ENCODE measurements at places on chromosomes 16 and 17.
A peak's percentile ranks its signal among the peaks of the same experiment; 100 is the strongest.

GRCh38 chr16:86089334-86089900 is 190.5 kb downstream of the IRF8 start:
- no peak for DNase-seq

- DNase-seq = no peak
Observed at GRCh38 chr17:39352511-39352910, 48.9 kb downstream of the FBXL20 start.

GRCh38 chr16:84557504-84557903 is 53.0 kb upstream of the MEAK7 start:
- no peak for DNase-seq

DNA sequence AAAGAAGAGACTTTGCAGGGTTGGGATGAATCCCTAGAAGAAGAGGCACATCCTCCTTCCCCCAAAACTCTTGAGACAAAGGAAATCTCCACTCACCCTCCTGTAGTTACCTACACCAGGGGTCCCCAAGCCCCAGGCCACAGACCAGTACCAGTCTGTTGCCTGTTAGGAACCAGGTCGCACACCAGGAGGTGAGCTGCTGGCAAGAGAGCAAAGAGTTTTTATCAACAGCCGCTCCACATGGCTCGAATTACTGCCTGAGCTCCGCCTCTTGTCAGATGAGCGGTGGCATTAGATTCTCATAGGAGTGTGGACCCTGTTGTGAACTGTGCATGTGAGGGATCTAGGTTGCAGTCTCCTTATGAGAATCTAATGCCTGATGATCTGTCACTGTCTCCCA is 98.9 kb downstream of the CCT6B start:
- DNase-seq = no peak

DNA sequence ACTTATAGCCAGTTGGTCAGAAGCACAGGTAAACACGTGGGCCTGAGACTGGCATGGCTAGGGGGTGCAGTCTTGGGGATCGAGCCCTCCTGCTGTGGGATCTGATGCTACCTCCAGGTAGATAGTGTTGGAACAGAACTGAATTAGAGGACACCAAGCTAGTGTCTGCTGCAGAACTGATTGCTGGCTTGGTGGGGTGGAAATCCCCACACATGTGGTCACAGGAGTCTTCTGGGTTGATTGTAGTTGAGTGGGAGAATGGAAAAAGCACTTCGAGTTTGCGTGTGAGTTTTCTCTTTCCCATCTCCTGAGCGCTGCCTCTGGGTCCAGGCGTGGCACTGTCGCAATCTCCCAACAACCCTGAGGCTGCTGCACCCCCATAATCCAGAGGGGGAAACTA is 8.0 kb upstream of the SPATA32 start:
- DNase-seq = no peak

GRCh38 chr16:1089822-1090619 is 6.0 kb downstream of the C1QTNF8 start:
- DNase-seq = no peak

- peak; percentile 62 for DNase-seq
Observed at GRCh38 chr17:45261577-45262515, at the start of gene SPATA32. Gene SPATA32 (minus strand): TSS chr17:45262094. CDS start chr17:45262016, 78 bp downstream.

DNA sequence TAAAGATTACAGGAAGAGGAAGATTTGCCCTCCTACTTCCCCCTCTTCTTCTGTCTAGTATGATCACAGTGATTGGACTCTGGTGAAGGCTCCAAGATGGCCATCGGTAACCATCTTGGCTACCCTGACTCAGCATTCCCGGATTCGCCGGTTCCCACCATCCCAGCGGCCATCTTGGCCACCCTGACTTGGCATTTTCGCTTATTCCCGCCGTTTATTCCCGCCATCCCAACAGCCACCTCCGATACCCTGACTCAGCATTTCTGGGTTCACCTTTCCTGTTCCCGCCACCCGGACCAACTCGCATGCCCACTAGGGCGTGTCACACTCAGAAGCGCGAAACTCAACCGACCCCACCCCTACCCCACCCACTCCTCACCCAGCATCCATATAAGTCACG is 95.4 kb upstream of the GRIN2A start:
- no peak for DNase-seq

DNA sequence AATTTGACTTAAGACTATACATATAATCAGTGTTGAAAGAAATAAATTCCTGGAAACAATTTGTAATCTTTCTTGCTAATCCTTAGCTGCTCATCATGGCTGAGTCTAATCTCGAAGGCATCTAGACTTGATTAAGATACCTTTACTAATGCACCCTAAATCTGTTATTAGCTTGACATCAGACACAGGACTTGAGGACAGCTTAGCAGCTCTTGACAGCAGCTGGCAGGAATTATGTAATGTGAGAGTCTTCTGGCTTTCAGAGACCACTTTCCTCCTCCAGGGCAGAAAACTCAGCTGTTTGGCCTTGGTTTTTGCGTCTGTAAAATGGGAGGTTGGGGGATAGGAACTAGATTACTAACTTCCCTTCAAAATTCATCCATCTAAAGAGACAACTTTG is 7.1 kb upstream of the MPP2 start:
- no peak for DNase-seq

GRCh38 chr17:17028059-17028877 is 14.0 kb upstream of the MPRIP start:
- no peak for DNase-seq

DNA sequence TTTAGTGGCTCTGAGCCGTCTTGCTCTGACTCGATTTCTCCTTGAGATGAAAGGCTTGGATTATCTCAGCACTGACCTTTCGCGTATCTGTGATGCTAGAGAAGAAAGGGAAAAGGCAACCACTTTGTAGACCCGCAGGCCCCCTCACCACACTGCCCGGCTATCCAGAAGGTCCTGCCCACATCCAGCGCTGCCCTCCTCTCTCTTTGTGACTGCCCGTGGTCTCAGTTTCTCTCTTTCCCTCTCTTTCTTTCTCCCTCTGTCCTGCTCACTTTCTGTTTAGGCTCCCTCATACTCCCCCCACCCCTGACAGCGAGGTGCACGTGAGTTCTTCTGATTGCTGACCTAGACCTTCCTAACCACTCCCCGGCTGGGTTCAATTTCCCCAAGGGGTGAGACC is 12.8 kb upstream of the TBX21 start:
- no peak for DNase-seq

GRCh38 chr16:84460406-84461028 is 43.9 kb downstream of the MEAK7 start:
- no peak for DNase-seq

DNA sequence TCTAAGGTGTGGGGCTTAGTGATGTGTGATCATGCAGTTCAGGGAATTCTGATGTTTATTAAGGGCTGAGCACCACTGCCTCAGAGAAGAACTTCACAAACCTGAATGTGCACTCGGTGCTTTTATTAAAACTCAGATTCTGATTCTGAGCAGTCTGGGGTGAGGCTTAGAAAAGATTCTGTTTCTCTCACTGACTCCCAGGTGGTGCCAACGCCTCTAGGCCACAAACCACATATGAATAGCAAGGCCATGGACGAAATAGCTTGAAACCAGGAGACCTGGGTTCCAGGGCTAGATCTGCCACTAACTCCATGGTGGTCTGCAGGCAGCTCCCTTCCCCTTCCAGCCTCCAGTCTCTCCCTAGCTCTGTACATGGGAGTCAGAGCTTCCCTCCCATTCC is 169.1 kb downstream of the HS3ST3B1 start:
- DNase-seq = no peak

- DNase-seq = peak; percentile 54
Observed at GRCh38 chr17:78805301-78805700, 23.2 kb upstream of the CYTH1 start.

- DNase-seq = no peak
Observed at GRCh38 chr16:56050916-56051315, 140.4 kb upstream of the GNAO1 start.

DNA sequence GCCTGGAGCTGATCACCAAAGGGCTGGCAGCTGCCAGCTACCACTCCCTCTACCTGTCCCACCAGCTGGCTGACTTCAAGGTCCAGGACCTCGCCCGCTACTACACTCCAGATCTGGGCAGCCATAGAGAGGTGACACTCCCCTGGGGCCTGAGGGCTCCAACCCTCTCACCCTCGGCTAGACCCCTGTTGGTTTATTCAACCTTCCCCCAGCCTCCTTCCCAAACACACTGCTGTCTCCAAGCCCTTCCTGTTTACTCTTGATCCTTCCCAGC is 18.0 kb downstream of the ALOX12B start:
- DNase-seq = no peak

GRCh38 chr16:8920645-8921346 is 38.6 kb downstream of the LITAFD start:
- DNase-seq = no peak

DNA sequence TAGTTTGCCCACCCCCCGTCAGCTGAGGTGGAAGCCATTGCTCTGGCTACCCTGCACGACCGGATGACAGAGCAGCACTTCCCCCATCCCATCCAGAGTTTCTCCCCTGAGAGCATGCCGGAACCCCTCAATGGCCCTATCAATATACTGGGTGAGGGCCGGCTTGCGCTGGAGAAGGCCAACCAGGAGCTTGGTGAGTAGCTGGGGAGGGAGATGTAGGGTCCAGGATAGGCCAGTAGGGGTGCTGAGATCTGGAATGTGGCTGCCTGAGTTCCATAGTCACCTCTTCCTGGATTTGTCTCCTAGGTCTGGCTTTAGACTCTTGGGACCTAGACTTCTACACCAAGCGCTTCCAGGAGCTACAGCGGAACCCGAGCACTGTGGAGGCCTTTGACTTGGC is 6.4 kb downstream of the PFAS start:
- DNase-seq = no peak

DNA sequence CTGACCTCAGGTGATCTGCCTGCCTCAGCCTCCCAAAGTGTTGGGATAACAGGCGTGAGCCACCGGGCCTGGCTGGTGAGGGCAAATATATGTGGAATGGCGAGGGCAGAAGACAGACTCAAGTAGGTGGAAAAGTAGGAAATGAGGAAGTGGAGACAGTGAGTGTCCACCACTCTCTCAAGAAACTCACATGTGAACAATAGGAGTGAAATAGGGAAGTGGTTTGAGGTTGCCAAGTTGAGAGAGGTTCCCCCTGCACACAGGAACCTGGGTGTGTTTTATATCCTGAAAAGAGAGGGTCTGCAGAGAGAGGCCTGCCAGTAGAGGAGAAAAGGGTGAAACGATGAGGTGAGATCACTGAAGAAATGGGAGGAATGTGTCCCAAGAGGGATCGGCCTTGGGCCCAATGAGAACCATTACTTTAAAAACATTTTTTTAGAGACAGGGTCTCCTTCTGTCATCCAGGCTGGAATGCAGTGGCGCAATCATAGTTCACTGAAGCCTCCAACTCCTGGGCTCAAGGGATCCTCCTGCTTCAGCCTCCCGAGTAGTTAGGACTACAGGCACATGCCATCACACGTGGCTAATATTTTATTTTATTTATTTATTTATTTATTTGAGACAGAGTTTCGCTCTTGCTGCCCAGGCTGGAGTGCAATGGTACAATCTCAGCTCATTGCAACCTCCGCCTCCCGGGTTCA is 17.1 kb upstream of the CORO1A start:
- no peak for DNase-seq

- no peak for DNase-seq
Observed at GRCh38 chr17:61775364-61775763, 88.0 kb downstream of the BRIP1 start.

DNA sequence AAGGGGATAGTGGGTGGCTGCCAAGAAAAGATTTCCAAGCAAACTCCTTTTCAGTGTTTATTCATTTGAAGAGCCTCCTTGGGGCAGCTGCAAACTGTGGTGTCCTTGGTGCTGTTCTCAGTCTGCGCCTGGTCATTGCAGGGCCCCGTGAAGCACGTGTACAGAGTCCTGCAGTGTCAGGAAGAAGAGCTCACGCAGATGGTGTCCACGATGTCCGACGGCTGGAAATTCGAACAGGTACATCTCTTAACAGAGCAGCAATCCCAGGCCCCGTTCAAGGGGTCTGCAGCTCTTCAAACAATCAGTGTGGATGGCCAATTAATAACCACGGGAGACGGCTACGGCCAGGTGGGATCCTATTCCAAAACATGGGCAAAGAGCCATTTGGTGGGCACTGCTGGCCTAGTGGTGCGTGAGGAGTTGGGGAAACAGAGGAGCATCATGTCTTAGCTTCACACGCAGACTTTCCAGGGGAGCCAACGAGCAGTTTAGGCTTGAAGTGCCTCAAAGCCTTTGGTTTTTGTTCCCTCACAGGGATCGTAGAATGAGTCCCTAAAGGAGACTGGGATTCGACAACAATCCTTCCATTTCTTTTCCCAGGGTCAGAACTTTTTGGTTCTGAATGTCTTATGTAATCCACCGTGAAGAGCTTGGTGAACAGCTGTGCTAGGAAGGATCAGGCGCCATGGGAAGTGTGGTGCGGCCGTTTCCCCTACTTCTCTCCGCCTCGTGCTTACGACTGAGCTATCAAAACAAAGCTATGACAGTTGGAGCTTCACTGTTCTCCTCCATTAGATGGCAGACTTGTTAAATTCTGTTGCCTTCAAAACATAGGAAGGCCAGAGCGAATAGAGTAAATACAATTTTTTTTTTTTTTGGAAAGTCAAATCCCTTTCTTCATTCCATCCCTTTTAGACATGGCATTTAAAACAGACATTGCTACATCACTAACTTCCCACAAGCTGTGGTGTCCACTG is 12.6 kb downstream of the KCTD2 start:
- no peak for DNase-seq

- no peak for DNase-seq
Observed at GRCh38 chr17:35765086-35765710, 4.5 kb downstream of the C17orf50 start.

DNA sequence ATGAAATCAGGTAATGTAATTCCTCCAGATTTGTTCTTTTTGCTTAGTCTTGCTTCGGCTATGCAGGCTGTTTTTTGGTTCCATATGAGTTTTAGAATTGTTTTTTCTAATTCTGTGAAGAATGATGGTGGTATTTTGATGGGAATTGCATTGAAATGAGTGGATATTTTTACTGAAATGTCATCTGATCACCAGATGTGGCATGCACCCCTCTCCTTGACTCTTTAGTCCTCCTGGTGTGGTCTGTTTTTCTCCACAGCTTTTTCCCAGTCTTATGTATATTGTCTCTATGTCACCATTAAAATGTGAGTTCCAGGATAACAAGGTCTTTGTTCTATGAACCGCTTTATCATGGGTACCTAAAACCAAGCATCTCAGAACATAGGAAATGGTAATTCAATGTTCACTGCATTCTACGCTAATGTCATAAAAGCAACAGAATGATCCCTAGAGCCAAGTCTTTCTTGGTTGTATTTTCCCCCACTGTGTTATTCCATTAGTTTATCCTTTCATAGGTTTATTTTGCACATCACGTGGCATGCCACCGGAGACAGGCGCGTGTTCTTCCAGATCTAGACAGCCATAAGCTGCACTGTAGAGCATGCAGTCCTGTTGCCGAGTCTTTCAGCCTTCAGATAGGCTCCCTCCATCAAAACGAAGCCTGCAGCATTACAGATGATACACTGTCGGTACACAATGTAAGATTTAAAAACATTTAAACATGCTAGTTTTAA is 172.5 kb downstream of the RPTOR start:
- no peak for DNase-seq

DNA sequence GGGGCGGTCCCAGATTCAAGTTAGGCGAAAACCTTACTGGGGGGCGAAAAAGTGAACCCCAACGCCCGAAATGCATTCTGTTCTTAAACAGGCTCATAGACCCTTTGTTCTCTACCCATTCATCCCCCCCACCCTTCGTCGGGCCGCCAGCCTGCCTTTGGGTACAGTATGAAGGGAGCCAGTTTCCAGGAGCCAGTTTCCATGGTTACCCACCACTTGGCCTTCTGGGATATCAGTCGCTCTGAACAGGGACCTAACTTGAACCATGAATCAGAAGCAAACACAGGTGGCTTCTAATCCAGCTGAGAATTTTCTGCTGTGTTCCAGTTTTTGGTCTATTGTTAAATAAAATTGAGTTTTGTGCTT is 532 bp downstream of the DHX40 start:
- DNase-seq = peak; percentile 38

GRCh38 chr17:65219124-65219523 is 82.0 kb downstream of the RGS9 start:
- DNase-seq = no peak
